ENCODE measurements at places on chromosomes 3 and 15.

DNA sequence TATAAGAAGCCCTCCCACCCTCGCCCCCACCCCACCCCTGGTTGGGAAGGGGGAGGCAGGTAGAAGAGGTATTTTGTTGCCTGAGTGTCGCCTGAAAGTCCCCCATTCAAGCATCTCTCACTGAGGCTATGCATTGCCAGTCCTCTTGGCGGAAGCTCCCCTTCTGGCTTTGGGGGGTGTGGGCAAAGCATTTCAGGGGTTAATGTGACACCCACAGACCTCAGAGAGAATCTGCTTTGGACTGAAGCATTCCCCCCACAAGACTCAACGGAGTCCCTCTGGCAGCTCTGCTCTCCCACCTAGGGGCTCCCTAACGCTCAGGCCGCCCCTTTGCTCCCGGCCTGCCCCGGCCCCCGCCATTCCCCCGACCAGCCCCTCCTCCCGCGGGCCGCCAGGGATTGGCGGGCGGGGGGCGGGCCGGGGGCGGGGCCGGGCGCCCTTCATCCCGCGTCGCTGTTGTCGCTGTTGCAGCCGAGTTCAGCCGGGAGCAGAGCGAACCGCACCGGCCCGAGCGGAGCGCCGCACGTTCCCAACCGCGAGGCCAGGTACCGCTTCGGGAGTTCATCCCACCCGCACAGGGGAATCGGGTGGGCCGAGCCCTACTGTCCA is at the start of gene SLC38A3:
TSS of gene SLC38A3 (plus strand) at position 468 of the 609 bp plus-strand sequence. CDS start 8,929 bp downstream, outside the sequence.
- DNase-seq = no peak

GRCh38 chr3:114223143-114223542 is 14.2 kb downstream of the ZNF80 start:
- no peak for DNase-seq

- no peak for DNase-seq
Observed at GRCh38 chr15:67018026-67018425, 47.4 kb upstream of the SMAD3 start.

DNA sequence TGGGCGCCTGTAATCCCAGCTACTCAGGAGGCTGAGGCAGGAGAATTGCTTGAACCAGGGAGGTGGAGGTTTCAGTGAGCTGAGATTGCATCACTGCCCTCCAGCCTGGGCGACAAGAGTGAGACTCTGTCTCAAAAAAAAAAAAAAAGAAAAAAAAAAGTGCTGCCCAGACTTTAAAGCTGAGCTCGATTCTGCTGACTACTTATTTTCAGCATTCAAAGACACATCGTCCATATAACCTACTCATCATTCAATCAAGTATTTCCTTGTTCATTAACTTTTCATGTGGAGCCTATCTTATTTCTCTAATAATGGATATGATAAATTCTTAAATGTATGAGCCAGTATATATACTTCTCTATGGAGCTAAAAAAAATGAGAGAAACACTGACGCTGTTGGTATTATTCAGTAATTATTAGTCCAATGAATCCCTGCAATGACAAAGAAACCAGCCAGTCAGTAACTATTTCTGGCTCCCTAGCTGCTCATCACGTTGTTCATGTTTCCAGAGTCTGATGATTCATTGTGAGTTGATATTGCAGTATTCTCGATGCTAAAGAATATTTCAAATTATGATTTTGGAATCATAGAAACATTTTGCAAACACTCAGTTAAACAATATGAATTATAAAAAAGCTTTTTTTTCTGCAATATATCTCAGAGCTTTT is 111.9 kb downstream of the RAP2B start:
- no peak for DNase-seq

DNA sequence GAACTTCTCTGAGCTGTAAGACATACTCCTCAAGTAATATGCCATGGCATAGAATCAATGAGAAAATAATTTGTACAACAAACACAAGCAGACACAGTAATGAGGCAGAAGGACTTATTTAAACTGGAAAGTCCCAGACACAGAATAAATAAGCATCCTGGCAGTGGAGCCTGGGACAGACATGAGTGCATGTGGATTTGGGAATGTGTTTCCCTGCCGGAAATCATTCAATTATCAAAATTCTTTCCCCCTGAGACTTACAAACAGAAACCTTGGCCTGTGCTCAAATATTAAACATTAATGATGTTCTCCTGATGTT is 520.1 kb downstream of the ROBO1 start:
- no peak for DNase-seq

DNA sequence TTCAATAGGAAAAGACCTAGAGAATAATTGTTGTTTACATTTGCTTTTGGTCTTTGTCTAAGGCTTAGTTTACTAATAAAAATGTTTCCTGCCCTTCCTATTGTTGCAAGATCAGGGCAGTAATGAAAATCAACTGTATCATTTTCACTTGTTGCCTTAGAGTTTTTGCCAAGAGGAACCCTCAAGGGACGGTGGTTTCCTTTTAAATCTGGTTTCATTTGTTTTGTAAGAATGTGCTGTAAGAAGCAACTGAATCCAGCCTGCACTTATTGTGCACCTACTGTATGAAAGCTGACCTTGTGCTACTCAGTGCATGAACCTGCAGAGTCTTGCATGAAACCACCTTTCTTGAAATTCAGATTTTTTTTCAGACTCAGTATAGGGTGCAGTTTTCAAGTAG is 5.3 kb downstream of the IGF1R start:
- DNase-seq = no peak

- DNase-seq = no peak
Observed at GRCh38 chr3:157533298-157534070, 30.3 kb upstream of the VEPH1 start.

DNA sequence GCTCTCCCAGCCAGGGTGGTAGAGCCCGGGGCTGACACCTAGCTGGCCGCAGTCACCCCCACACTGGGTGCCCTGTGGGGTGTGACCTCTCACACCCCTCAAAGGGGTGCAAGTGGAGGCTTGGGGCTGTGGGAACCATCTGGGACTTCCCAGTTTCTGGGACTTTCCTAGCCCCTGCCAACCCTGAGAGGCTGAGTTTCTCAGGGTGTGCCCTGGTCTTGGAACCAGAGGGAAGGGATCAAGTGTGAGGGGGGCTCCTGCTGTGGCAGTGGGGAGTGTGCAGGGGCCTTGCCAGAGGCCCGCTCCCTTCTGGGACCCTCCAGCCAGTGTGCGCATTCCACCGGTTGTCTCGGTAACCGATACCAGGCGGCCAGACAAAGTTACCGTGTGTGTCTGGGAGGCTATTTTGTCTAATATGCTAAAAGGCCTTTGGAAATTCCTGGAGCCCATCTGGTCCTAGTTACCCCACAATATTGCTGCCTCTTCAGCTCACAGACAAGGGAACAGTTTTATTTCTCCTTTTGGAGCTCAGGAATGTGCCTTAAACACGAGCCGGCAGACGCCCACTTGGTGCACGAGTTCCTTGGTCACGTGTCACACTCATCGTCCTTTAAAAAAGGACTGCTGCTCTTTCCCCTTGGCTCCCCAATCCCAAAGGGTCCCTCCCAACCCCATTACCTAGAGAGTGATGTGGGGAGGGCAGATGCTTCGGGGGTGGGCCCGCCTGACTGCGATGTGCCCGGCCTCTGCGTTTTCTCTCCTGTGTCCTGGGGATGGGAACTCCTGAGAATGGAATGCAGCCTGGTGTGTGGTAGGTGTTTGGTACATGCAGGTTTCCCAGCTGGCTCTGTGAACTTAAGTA is 33.2 kb downstream of the HDAC11 start:
- no peak for DNase-seq

- no peak for DNase-seq
Observed at GRCh38 chr3:189570916-189571315, 60.3 kb upstream of the TP63 start.

- DNase-seq = no peak
Observed at GRCh38 chr3:41565948-41566514, 366.7 kb downstream of the CTNNB1 start.

GRCh38 chr15:67004142-67004541 is 61.3 kb upstream of the SMAD3 start:
- no peak for DNase-seq

- peak; percentile 15 for DNase-seq
Observed at GRCh38 chr3:36540888-36541518, 160.7 kb downstream of the STAC start.

DNA sequence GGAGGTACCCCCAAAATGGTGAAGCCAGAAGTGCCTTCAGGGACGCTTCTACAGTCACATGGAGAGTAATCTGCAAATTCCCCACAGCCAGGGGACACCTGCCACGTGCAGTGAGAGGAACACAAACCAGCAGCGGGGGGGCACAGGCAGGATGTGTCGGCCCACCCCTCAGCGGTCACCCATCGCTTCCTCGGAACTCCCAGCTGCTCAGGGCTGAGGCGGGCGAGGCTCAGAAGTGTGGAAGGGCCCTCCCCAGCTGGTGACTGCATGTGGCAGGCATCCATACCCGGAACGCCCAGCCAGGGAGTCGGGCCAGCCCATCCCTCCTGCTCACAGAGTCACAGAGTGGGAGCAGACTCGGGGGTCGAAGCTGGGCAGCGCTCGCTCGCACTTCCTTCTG is 63.7 kb downstream of the SLC12A8 start:
- no peak for DNase-seq

DNA sequence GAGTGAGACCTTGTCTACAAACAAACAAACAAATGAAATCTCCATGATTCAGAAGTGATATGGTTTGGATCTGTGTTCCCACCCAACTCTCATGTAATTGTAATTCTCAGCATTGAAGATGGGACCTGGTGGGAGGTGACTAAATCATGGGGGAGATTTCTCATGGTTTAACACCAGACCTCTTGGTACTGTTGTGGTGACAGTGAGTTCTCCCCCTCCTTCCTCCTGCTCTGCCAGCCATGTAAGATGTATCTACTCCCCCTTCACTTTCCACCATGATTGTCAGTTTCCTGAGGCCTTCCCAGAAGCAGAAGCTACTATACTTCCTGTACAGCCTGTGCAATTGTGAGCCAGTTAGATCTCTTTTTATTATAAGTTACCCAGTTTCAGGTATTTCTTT is 438.4 kb upstream of the THBS1 start:
- no peak for DNase-seq

- no peak for DNase-seq
Observed at GRCh38 chr3:172370419-172370818, 77.8 kb downstream of the GHSR start.

DNA sequence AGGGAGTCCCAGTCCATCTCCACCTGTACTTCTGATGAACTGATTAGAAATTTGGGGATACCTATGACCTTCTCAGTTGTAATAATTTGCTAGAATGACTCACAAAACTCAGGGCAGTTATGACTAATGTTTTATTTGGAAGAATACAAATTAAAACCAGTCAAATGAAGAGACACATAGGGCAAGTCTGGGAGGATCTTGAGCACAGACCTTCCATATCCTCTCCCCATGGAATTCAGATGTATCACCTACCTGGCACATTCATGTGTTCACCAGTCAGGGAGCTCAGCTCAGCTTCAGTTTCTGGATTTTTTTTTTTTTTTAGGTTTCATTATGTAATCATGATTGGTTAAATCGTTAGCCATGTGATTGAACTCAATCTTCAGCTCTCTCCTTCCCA is 247.7 kb downstream of the VGLL3 start:
- DNase-seq = no peak

- no peak for DNase-seq
Observed at GRCh38 chr15:96701443-96701842, 370.9 kb downstream of the NR2F2 start.

DNA sequence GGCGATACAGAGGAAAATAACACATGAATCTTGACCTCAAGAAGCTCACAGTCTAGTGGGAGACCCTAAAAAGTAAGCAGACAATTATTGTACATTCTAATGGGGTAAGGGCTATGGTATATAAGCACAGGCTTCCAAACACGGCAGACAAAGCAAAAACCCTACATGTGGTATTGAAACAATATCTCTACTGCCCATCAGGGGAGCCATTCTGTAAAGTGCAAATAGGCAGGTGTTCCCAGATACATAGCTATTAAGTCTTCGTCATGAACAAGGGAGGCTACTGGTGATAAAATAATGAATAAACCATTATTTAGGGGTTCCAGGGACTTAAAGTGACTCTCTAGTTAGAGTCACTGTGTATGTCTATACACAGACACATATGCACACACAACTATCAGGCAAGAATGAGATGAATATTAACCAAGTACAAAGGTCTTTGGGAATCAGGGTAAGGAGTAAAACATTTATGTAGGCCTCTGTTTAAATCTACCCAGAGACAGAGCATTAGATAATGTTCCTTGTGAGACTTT is 38.7 kb upstream of the ASB14 start:
- no peak for DNase-seq

- no peak for DNase-seq
Observed at GRCh38 chr15:41987246-41987924, 15.0 kb upstream of the EHD4 start.

Measured in G401 (cell line).